Nucleus accumbens (tissue), 56 donors: ENCODE measurements at places on chromosomes 6 and 20.

GRCh38 chr6:116004841-116005815 lies 55.6 kb downstream of the FRK start:
- no peak for DNase-seq

DNA sequence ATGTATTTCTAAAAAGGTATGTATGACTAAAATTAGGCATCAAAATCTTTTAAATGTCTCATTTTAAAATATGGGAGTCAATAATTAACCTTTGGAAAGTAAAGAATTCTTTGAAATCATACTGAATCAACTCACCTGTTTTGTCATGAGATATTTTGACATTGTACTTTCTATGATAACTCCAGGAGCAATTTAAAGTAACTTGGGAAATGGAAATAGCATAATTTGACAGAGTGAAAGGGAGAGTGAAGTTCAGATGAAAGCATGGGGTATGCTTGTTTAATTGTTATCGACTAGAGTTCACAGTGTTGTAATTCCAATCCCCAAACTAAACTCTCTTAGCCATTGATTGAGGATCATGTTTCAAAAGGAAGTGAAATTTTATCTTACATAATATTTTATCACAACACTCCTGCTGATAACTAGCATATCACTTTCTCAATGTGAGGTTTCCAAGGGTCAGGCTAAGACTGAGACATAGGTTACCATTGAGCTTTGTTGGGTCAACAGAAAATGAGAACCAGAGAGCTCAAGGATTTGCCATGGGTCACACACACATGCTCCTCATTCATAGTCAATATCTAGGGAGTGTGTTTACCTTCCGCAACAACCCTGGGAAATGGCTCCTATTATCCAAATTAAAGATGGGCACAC lies 2.3 kb downstream of the GSTA1 start:
- no peak for DNase-seq

DNA sequence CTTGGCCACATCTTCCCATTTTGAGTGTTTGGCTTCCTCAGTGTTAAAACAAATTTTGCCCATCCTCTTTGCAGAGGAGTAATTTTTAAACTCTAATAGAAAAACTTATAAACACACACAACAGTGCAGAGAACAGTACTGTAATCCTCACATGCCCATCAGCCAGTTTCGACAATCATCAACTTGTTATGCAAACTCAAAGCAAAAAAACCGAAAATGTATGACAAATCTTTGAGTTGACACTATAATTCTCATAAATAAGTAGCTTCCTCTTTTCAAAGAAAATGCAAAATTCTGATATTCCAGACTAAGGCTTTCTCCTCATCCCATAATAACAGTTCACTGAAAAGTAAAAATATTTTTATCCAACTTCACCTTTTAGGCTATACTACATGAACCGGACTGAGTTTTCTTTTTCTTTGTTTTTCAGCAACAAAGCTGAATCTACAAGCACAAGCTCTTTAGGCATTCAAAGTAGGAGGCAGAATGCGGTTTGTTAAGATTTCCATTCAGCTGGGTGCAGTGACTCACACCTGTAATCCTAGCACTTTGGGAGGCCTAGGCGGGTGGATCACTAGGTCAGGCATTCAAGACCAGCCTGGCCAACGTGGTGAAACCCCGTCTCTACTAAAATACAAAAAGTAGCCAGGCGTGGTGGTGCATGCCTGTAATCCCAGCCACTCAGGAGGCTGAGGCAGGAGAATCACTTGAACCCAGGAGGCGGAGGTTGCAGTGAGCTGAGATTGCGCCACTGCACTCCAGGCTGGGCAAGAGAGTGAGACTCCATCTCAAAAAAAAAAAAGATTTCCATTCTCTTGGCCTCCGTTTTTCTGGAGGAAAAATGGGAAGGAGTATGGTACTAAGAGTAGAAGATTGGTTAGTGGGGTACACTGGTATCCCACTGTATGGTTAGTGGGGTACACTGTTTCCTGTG lies 74.8 kb downstream of the GCNT2 start:
- no peak for DNase-seq

- DNase-seq: no peak
Measured at GRCh38 chr20:8060977-8061376, 41.4 kb upstream of the TMX4 start.

DNA sequence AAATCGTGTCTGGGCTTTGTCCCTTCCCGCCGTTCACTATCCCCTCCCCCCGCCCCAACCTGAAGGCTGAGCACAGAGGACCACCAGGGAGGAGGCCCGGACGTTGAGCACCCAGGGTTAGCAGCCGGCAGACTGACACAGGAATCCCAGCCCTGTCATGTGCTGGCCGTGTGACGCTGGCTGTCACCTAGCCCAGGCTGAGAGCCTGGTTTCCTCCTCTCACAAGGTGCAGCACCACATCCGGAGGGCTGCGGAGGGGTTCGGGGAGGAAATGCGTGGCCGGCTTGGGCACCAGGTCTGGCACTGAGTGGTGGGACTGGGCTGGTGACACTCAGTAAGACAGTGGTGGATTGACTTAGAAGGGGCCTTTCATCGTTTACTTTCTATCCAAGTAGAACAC lies 4.6 kb upstream of the LSM14B start:
- DNase-seq: no peak

DNA sequence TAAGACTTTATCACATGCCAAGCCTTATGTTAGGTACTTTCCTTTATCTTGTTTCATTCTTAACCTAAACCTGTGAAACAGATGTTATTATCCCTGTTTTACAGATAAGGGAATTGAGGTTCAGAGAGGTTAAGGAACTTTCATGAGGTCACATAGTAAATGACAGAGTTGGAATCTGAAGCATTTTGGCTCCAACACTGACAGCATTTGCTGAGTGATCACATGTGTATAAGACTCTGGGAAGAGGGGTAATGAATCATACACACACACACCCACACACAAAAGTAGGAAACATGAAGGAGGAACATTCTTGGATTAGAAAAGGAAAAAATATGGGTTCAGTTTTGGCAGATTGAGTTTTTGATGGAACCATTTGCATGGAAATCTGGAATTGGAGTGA lies 212.5 kb downstream of the GJA1 start:
- DNase-seq: no peak

DNA sequence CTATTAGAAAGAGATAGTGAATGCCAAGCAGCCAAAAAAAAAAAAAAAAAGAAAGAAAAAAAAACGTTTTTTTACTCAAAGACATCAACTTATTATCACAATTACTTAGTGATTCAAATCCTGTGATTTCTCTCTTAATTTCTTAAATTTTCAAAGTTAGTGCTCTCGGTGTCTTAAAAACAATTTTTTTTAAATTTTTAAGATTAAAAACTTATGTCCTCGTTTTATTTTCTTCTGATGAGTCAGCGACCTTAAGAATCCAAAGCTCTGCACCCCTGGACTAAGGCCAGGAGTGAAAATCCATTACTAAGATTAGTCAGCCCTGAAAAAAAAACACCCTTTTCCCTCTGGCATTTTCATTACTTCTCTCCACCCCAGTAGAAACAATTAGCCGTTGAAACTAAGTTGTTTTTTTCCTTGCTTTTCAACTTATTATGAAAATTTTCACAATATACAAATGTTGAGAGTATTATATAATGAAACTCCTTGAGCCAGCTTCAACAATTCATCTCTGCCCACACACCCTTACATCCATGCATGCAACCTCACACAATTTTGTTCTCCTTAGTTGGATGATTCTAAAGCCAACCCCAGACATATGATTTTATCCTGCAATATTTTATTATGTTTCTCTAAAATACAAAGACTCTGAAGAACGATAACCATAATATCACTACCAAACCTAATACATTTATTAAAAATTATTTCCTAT lies 85.6 kb upstream of the CARMIL1 start:
- DNase-seq: no peak
